Glomerular endothelial cell (primary cell): ENCODE measurements at places on chromosomes 6 and 20. TPM values are rescaled to one million over a fixed set of nuclear protein-coding genes. Genes with fewer than 3 reads are reported as not detected.
A peak's percentile ranks its signal among the peaks of the same experiment; 100 is the strongest.

Gene SMLR1
- not detected in 2 replicates for total RNA-seq

Gene MOG
- not detected in 2 replicates for total RNA-seq

Gene TNFRSF6B
- total RNA-seq, result 96.8 and 186 TPM in 2 replicates

GRCh38 chr6:34157236-34157830 lies 11.4 kb upstream of the GRM4 start:
- no peak for DNase-seq

- DNase-seq, result no peak
These were observed 4.3 kb upstream of the KCNG1 start for GRCh38 chr20:51027035-51027795.

DNA sequence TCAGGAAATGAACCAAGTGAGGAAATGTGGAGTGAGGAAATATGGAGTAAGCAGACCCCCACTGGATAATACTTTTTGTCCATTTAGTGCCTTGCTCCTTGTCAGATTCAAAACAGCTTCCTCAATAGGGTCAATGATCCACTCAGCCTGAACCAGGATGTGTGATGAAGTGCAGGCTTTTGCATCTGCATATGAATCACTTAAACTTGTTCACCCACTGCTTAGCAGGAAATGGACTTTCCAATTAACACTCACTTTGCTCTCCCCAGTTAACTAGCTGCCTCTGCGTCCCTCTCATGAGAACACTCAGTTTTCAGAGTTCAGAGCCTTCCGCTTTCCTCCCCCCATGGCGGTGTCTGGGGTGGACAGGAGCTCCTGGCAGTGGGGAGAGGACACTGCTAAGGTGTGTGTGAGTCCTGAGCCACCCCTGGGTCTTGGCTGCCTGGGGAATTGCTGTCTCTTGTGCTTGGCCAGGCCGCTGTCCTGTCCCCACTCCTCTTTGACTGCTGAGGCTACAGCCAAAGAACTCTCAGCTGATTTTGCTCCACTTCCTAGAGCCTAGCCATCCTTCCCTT lies 621.8 kb downstream of the CDH26 start:
- DNase-seq, result no peak

DNA sequence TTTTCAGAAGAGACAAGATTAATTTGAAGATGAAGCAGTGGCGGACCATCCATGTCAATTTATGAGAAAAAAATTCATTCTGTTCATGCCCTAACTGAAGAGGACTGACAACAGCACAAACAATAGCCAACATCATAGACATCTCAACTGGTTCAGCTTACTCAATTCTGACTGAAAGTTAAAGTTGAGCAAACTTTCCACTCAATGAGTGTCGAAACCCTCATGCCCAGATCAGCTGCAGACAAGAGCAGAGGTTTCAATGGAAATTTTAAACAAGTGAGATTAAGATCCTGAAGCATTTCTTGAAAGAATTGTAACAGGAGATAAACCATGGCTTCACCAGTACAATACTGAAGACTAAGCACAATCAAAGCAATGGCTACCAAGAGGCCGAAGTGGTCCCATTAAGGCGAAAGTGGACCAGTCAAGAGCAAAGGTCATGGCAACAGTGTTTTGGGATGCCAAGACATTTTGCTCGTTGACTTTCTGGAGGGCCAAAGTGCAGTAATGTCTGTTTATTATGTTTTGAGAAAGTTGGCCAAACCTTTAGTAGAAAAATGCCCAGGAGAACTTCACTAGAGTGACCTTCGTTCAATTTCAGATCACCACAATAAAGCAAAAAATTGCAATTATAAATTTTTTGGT lies 6.1 kb upstream of the SFT2D1 start:
- no peak for DNase-seq

GRCh38 chr20:49892260-49892659 lies 23.1 kb downstream of the SPATA2 start:
- DNase-seq, result no peak

DNA sequence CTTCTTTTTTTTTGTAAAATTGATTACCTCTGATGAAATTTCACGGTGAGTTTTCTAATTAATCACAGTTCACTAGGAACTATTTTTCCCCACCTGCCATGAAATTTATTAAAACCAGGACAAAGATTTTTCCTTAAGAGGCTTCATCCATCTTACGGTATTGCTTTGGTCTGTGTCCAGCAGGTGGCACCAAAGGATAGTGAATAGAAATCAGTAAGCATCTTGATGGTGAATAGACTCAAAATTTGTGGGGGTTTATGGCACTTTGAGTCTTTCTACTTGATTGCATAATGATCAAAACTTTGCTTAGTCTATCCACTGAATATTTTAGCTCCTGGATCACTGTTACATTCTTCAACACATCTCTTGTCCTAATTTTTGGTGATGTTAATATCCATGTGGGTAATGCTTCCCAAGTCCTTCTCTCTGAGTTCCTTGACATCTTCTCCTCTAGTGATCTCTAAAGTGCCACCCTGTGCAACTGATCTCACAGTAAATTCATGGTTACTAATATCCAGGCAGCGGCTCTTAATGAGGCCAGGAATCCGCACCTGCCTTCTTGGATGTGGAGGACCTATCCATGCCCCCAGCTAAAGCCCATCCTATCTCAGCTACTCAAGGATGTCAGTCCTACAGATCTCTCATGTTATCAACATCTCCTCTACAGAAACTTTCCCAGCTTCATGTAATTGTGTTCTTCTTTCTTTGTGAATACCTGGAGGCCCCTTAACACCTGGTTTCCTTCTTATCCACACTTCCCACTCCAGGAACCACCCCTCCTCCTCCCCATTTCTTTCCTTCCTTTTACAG lies 54.5 kb downstream of the STMND1 start:
- DNase-seq, result peak; percentile 70

GRCh38 chr20:14505476-14505875 lies 168.1 kb upstream of the FLRT3 start:
- DNase-seq, result no peak
